Fibroblast of villous mesenchyme (primary cell): ENCODE measurements at places on chromosomes 11 and 22.

- peak; percentile 55 for DNase-seq
These were observed 22.7 kb upstream of the OR4B1 start for GRCh38 chr11:48193876-48194275.

GRCh38 chr11:123181767-123182500 is 13.1 kb downstream of the CLMP start:
- no peak for DNase-seq

DNA sequence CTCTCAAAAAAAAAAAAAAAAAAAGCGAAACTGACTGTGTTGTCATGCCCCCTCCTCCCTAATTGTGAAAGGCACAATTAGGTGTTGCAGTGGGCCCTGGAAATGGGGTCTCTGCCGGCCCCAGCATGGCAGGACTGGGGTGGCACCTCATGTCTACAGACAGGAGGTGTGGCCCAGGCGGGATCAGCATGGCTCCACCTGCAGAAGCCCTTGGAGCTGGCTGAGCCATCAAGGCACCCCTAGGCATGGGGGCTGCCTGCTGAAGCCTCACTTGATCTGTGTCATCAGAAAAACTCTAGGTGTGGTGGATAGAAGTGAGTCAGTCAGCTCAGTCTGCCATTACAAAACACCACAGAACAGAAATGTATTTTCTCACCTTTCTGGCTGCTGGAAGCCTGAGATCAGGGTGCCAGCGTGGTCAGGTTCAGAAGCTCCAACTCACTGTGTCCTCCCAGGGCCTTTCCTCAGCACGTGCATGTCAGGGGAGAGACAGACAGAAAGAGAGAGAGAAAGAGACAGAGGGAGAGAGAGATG is 10.1 kb upstream of the B4GALNT4 start:
- no peak for DNase-seq

- DNase-seq, result no peak
These were observed 86.9 kb upstream of the IGLL5 start for GRCh38 chr22:22800716-22801115.

DNA sequence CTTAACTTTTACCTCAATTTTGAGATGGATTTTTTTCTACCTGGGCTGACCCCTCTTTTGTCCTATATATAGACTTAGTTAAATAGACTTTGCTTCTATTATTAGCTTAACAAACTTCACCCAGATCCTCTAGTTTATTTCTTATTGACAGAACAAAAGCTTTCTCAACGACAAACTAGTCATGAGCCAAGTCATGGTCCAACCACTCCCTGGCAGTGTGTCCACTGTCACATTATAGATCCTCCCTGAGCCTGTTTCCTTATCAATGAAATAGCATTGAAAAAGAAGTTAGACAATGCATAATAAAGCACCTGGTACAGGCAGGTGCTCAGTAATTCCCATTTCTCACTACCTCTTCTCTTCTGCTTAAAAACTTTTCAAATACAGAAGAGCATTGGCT is 155.1 kb downstream of the SPON1 start:
- DNase-seq, result no peak

DNA sequence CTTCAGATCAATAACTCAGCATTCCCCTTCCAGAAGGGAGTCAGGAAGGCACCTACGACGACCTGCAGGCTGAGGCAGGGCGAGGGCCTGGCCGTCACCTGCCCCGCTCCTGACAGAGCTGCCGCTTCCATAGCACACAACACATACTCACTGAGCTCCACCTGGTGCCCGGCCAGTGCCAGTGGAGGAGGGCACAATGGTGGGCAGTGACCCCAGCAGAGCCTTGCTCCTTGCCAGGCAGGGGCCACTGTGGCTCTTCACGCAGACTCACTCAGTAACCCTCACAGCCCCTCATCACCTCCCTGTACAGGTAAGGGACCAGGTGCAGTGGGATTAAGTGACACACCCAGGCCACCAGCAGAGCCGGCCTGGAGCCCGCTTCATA is 24.6 kb downstream of the LRFN4 start:
- no peak for DNase-seq
